ENCODE measurements at places on chromosomes 2 and 18.
A peak's percentile ranks its signal among the peaks of the same experiment; 100 is the strongest.

DNA sequence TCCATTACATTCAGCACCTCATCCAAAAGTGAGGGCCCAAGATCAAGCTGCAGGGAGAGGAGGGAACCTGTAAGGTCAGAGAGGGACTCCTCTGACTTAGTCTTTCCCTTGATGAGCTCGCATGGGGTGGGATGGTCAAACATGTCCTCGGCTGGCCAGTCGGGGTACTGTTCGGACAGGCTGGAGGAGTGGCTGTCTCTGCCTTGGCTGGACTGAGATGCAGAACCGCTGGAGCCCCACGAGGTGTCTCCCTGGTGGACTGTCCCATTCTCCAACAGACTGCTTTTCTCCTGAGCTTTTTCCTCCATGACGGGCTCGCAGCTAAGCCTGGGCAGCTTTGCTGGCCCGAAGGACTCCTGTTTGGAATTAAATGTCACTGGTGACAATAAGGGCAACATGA, 25.6 kb downstream of the CDC42EP3 start:
- DNase-seq: no peak

GRCh38 chr2:137952586-137953129, 11.6 kb upstream of the HNMT start:
- no peak for DNase-seq

GRCh38 chr2:232809349-232810124, 33.2 kb upstream of the KCNJ13 start:
- no peak for DNase-seq

DNA sequence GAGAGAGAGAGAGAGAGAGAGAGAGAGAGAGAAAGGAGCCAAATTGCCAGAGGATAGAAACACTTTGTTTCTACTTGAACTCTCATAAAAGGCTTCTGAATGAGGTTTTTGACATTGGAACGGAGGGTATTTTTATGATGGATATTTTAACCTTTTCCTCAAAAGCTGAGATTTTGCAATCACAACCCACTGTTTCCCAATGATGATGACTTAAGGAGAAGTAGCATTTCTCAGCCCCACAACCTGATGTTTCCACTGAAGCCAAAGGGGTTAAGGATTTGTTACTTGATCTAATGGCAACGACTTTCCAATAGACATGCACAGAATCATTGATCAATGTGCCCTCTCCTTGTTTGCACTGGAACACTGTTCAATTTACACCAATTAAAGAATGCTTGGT, 67.1 kb upstream of the POU3F3 start:
- DNase-seq: no peak

DNA sequence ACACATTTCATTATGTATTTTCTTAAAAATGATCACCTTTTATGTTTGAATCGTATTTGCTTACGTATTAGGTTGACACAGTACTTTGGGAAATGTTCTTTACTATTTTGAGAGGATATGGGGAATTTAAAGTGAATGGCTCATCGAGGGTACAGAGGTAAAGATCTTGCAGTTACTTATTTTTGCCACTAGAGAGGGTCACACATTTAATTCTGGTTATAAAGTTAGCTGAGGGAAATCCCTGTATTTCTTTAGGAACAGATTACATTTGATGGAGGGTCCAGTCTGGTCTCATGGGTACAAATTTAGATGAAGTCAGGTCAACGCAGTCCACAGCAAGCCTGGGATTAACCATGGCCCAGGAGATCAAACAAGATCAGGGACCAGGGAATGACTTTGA, 24.5 kb downstream of the DYNC2LI1 start:
- no peak for DNase-seq

GRCh38 chr2:183227176-183227575, 102.9 kb downstream of the NUP35 start:
- no peak for DNase-seq

DNA sequence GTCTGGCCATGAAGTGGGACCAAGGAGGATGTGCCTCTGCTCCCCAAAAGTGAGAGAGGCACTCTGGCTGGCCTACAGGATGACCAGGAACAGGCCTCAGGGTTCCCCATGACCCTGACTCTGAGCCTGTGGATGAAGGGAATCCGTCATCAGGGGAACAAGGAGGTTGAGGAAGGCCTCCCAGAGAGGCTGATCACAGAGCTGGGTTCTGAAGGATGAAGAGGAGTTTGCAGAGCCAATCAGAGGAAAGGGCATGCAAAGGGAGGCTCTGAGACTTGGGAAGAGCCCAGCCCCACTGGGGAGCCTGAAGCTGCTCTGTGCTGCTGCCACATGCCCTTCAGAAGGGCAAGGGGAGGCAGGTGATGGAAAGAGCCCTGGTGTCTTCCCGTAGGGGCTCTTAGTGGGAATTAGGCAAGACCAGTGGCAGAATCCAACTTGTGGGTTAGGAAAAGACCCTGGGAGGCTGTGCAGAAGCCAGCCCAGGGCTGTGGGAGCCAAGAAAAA, 141.3 kb upstream of the ID2 start:
- no peak for DNase-seq

GRCh38 chr2:213238753-213239495, 45.3 kb upstream of the SPAG16 start:
- DNase-seq: peak; percentile 47

All from umbilical cord (tissue), 2 donors.